ENCODE measurements at places on chromosomes 13 and 19.
A peak's percentile ranks its signal among the peaks of the same experiment; 100 is the strongest.

GRCh38 chr13:113186061-113186900 lies 22.2 kb downstream of the PCID2 start:
- DNase-seq: no peak

DNA sequence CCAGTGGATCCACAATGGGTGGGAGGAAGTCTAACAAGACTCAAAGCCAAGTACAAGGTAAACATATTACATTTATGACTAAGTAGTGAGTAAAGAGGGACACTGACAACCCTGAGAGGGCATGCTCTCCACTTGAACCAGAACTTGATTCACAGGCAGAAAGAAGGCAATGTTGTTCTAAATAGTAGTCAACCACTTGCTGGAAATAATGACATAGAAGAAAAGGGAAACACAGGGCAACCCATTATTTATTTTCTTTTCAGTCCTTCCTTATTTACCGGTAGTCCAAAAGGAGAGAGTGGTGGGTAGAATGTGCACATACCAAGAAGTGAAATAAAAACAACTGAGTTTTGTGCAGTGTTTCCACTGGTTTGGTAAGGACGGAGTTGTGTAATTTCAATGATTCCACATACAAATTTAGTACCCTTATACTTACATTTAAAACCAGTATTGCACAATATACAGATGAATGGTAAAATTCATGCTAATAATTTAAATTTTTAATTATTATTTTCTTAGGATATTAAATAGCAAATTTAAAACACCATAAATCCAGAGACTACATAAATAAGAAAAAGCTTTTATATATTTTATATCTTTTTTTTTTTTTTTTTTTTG lies 65.9 kb downstream of the ENOX1 start:
- no peak for DNase-seq

DNA sequence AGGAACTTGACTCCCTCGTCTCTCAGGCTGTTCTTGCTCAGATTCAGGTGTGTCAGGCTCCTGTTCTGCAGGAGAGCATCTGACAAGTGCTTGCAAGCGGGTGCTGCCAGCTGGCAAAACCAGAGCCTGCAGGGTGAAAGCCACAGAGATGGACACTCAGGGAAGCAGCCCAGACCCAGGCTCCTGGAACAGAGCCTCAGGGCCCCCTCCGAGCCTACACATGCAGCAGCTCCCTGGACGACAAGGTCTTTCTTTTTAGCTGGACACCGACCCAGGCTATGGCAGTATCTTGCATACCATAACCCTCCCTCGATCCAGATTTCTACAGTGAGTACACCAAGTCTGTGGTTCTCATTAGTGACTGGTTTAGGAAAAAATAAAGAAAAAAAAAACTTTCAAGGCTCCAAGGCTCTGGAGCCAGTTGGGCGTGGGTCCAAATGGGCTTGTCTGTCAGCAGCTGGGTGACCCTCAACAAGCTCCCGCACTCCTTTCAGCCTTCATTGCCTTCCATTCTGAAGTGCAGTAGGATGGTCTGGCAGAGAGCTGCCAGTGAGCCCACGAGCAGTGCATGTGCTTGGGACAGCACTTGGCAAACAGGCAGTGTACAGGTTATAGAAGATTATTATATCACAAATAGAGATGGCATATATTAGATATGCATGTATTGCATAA lies 29.9 kb downstream of the NLRP13 start:
- DNase-seq: no peak

- DNase-seq: peak; percentile 18
Measured at GRCh38 chr13:98664047-98664446, 87.1 kb upstream of the STK24 start.

GRCh38 chr19:48596679-48597465 lies 9.7 kb upstream of the SPACA4 start:
- no peak for DNase-seq

- peak; percentile 16 for DNase-seq
Measured at GRCh38 chr13:51801631-51802099, 2.3 kb downstream of the DHRS12 start.

- DNase-seq: no peak
Measured at GRCh38 chr13:28035146-28035782, 46.8 kb upstream of the URAD start.

All from caudate nucleus (tissue), 63 donors.